ENCODE measurements at places on chromosomes 2 and 18.

- no peak for DNase-seq
These were observed 17.1 kb upstream of the ATOH8 start for GRCh38 chr2:85736456-85737355.

DNA sequence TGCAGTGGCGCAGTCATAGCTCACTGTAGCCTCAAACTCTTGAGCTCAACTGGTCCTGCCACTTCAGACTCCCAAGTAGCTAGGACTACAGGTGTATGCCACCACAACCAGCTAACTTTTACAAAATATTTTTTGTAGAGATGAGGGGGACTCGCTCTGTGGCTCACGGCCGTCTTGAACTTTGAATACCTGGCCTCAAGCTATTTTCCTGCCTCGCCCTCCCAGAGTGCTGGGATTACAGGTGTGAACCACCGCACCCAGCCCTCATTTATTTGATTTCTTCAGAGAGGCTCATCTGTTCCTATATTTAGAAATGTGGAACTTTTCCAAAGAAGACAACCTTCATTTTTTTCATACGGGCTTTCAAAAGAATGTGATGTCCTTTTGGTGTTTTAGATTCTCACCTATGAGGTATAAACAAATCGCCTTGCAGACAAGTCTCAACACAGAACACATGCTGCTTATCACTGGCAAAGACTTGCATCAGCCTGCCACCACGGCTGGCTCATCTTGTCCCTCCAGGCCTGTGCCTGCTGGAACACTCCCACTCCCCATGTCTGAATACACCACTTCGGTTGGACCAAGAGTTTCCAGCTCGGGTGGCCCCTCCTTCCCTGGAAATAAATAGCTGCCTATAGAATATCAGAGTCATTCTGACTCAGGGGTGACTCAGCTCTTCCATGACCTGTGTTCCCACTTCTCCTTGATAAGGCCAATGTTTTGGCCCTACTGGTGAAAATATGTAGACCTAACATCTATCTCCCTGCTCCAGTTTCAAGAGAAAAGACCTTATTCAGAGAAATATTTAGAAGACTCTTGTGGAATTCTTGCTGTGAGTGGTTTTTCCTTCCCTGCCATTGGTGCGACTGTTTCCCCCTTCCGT lies 202.6 kb downstream of the TGIF1 start:
- peak; percentile 40 for DNase-seq

DNA sequence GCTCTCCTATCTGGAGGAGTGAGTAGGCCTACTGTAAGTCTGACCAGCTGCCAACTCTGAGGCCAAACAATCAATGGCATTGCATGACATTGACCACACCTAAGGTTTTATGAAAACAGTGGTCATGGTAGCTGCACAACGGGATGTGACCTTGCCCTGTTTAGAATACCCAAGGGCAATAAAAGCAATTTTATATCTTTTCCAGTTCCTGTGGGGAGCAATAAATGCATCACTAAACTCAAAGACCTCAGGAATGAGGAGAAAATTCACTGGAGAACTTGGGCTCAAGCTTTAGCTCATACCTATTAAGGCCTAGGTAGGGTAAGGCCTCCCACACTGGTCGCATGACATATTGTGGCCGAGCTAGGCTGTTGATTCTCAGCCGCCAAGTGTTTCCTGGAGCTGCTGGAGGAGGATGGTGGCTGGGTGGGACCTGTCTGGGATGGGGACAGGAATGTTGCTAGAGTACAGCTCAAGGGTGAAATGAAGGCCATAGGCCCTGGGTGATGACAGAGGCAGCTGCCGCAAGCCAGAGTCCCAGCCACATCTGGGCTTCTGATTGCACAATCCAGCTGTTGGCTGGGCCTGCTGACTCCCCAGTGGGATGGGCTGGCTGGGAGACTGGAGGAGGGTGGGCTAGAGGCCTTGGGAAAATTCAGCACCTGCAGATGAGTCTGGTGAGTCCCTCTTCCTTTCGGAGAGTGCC lies 313.7 kb downstream of the CYP26B1 start:
- DNase-seq = no peak

- DNase-seq = no peak
These were observed 95.9 kb downstream of the CRIM1 start for GRCh38 chr2:36451512-36451911.

DNA sequence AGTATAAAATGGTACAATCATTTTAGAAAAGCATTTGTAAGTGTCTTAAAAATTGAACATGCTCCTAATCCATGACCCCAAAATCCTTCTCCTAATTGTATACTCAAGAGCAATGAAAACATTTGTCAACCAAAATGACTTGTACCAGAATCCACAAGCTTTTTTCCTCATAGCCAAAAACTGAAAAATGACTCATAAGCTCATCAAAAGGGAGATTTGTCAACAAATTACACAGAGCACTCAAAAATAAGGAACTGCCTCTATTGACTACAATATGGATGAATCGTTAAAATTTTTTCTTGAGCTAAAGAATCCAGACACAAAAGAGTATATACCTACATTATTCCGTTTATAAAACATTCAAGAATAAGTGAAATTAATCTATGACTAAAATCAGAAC lies 544.8 kb downstream of the ARHGAP15 start:
- no peak for DNase-seq

GRCh38 chr2:240596491-240596931 lies 10.0 kb downstream of the CAPN10 start:
- no peak for DNase-seq

- DNase-seq = no peak
These were observed 150.9 kb downstream of the TWIST2 start for GRCh38 chr2:238998801-238999200.

DNA sequence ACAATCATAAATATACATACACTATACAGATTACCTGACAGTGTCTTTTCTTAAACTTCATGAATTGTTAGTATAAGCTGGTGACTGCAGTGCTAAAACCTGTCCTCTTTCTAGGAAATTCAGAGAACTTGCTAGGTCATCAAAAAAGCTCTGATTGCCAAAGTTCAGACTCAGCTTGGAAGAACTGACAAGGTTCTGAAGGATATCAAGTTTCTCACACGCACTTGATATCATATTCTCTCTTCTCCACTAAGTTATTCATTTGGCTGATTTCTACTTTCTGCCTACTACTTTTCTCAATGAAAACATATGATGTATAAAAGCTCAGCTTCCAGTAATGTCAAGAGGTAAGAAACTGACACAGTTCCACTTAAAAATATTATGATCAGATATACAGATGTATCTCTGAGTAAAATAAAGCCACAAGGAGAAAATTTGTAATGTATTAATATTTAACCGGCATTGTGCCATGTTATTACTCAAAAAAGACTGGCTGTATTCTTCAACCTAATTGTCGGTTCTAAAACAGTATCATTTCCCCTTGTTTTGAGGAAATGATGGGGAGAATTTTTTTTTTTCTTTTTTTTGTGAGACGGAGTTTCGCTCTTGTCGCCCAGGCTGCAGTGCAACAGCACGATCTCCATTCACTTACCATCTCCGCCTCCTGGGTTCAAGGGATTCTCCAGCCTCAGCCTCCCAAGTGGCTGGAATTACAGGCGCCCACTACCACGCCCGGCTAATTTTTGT lies 2.4 kb downstream of the OSBPL1A start:
- no peak for DNase-seq

DNA sequence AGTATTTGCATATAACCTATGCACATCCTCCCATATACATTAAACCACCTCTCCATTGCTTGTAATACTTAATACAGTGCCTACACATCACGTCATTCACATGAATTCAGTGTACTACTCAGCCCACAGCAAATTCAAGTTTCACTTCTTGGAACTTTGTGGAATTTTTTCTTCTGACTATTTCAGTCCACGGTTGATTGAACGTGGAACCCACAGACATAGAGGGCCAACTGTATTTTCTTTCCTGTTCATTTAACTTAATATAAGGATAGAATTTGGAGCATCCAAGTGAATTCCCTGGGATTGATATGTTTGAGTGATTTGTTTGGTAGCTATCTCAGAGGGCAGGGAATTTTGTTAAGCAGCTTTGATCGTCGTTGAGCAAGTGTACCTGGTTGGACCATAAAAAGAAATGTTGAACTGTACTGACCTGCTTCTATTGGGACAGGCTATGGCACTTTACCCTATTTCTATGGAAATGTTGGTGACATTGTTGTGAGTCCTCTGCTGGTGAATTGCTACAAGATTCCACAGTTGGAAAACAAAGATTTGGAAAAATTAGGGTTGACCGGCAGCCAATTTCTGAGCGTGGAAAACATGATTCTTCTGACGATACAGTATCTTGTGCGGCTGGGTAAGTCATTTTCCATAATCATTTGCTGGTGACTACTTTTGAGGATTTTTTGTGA lies 156.6 kb downstream of the ESCO1 start:
- DNase-seq = no peak

DNA sequence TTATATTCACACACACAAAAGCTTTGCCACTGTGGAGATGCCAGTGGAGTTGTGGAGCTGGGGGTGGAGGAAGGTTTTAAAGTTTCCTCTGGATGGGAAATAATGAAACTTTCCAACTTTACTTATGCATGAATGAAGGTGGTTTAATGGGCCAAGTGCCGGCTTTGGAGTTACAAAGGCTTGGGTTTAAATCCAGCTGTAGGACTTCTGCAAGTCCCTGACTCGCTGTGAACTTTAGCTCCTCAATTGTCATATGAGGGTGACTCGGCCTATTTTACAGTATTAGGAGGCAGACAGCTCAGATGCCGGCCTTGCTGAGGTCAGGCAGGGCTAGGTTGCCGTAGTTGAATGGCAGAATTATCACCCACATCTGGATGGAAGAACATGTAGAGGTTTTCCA lies 415.8 kb upstream of the TRIB2 start:
- DNase-seq = no peak

DNA sequence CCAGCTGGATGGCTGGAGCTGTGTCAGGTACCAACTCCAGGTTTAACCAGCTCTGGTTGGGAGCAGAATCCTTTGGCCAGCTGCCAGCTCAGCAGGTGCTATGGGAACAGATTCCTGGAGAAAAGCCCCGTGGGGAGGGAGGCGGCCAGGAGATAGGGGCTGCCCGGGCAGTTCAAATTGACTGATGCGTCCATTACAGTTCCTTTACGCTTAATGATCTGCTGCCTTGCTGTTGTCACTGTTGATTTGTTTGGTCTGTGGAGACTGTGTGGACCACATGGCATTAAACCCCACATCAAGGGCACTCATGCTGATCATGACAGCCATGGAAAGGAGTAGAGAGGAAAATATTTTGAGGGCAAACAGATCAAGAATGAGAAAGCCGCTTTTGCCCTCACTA lies 200.0 kb downstream of the TSN start:
- no peak for DNase-seq

DNA sequence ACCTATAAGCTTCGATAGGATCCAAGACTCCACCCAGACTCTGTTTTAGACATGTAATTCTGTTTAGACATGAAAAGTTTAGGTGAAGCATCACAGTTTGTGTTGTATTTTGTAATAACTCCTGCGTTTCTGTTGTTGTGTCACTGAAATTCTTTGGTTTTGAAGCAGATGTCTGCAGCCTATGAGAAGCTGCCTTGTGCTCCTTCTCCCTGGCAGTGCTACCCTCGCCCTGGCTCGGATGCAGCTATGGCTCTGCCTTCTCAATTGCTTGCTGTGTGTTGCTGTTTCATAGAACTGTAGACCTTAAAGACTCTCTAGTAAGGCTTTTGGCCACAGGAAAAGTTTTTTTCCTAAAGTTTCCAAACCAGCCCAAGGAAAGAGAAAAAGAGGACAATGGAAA lies 40.2 kb upstream of the ZNF638 start:
- no peak for DNase-seq

DNA sequence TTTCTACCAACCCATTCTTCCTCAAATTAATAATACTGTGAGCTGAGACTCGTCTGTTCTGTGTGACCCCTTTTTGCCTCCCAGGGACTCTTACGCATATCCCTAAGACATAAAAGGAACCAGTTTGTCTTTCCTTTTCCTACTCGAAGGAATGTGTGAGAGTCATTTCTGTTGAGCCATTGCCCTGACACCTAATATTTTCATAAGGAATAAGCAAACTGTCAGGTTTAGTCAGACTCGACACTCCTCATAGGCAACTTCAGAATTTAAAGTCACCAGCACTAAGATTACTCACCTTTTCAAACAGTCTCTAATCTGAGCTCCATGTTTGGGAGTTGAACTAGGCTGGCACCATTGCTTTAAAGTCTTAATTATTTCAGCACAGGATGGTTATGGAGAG lies 305.5 kb downstream of the IKZF2 start:
- DNase-seq = no peak

DNA sequence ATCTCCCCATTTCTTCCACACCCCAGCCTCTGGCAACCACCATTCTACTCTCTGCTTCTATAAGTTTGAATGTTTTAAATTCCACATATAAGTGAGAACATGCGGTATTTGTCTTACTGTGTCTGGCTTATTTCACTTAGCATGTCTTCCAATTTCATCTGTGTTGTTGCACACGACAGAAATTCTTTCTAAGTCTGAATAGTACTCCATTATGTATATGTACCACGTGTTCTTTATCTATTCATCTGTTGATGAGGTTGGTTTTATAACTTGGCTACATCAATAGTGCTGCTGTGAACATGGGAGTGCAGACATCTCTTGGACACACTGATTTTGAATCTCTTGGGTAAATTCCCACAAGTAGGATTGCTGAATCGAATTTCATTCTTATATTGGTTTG lies 31.8 kb upstream of the MTX2 start:
- no peak for DNase-seq

DNA sequence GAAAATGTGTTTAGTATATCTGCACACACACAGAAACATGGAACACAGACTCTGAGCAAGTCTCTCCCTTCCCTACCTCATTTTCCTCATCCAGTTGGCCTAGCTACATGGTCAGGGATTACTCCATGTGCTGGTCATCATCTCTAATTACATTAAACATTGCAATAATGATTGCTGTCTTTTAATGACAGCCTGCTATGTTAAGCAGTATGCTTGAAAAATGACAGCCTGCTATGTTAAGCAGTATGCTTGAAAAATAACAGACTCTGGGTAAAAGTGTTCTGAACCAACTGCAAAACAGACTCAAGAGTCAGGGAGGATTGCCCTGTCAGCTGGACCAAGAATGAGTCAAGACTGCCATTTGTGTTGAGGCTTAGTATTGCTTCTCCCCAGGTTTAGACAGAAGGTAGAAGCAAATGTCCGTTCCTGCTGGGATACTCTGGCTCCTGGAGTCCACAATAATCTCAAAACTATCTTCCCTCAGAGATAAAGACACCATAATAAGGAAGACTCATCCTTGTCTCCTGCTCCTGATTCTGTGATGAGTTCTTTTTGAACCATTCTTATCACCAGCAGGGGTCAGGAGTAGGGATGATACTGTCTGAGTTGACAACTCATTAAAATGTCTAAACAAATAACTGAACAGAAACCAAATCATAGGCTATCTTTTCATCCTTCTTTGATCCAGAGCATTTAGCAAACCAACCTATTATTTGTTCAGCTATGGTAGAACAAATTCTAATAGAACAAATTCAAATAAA lies 57.7 kb downstream of the CCDC93 start:
- DNase-seq = no peak

DNA sequence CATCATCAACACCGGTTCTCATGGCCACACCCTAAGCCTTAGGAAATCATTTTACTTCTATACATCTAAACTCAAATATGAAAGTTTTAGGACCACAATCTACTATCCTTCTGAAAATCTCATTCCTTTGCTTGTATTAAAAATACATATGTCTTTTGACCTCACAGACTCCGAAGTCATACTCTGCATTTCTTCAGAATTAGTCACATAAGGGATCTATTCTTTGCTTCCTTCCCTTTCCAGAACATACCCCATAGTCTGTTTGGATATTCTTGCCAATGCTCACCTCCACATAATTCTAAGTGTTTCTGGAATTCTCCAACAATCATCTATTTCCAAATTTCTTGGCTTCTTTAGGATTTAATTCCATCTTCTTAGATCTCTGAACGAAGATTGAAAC lies 14.2 kb upstream of the DSG1 start:
- no peak for DNase-seq

Measured in stimulated activated CD4-positive, alpha-beta T cell treated with anti-CD3 and anti-CD28 coated beads, Interleukin-4, amount 100 ng/mL, for 4 hours (primary cell).